ENCODE measurements at places on chromosomes 12 and 14.

- peak; percentile 45 for ATAC-seq
These were observed 678 bp downstream of the INF2 start for GRCh38 chr14:104689881-104690711.

- ATAC-seq, result no peak
These were observed 53.7 kb downstream of the MAP3K9 start for GRCh38 chr14:70755655-70756054.

DNA sequence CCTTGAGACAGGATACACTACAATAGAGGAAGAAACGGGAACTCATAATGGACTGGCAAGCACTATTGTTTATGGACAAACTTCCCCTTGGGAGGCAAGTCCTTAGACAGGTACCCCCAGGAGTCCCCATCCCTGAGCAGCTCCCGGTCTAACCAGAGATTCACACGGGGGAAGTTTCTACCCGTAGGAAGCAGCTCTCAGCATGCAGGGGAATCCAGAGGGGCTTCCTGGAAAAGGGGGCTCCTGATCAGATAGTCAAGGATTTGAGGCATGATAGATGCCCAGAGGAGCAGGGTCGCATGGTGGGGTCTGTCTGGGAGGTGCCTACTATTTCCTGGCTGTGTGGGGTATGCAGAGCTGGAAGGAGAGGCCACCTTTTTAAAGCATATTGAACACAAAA lies 282.4 kb upstream of the RTL1 start:
- ATAC-seq, result no peak

DNA sequence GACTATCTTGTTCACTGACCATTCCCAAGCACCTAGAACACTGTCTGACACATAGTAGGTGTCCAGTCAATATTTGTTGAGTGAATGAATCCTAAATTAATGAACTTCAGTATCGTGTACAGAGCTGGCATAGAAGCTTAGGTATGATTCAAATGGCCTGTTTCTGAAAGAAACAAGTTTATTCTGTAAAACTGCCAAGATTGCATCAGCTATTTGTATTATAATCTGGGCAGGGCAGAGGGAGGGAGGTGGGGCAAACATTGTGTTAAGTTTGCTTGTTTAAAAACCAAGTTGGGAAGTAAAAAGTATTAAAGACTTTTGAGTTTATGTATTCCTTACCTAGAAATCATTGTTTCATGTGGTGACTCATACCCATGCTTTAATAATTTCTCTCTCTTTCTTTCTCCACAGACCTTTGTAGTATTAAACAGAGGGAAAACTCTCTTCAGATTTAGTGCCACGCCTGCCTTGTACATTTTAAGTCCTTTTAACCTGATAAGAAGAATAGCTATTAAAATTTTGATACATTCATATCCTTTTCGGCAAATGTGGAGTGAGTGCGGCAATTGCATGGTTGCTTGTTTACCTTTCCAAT lies 92.8 kb downstream of the SCN8A start:
- ATAC-seq, result no peak

GRCh38 chr12:39032448-39032847 lies 127.1 kb upstream of the CPNE8 start:
- ATAC-seq, result no peak

DNA sequence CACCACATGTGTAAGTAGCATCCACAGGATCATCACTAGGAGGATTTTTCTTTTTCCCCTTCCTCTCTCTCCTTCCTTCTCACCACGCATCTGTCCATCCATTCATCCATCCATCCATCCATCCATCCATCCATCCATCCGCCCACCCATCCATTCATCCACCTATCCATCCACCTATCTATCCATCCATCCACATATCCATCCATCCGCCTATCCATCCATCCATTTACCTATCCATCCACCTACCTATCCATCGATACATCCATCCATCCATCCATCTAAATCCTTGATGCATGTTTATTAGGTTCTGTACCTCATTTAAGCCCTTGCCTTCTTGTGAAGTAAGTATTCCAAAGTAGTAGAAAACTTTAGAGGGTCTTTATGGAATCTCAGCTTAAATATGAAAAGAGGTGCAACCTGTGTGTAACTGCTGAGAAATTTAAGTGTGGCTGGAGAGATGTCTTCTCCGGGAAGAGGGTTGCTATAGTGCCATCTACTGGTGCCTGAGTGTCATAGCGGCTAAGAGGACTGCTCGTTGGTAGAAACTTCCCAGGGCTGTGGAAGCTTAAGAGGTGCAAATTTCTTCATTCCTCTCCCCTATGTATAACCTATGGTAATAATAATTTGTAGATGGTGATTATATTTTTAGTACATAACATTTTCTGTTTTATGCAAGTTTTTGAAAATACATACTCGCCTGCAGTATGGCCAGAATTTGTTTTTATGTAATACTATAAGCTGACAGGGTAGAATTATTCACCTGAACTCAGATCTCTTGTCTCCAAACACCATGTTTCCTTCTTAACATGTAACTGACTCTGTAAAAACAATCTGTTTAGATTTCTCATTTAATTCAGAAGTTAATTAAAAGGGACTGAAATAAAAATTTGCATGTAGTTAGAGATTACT lies 46.0 kb downstream of the MYO1H start:
- ATAC-seq, result no peak

DNA sequence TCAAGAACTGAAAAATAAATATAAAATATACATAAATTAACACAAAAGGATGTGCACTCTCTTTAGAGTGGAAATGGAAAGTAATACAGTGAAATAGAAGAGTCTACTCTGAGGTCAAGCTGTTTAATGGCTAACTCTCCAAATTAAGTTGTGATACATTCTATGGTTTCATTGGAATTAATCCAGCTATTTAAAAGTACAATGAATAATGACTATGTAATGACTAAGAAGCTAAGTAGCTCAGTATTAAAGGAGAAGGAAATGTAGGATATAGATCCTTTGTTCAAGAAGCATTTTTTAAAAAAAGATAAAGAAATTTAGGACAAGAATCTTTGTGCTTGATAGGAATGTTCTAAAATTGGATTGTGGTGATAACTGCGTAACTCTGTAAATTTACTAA lies 85.3 kb downstream of the LRP6 start:
- no peak for ATAC-seq

DNA sequence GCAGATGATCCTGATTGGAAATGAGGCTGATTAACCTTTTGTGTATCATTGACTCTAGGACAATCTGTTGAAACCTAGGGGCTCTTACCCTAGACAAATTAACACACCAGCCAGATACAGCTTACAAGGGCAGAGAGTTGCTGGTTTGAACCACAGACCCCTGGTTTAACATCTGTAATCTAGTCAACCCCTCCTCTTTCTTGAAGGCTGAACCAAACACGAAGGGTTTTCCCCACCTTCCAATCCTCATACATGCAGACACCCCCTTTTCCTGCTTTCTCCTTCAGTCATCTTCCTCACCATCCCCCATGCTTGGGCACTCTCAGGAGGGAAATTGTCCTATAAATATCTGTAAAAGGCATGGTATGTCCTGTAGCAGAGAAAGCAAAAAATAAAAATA lies 126.0 kb upstream of the HIF1A start:
- no peak for ATAC-seq

DNA sequence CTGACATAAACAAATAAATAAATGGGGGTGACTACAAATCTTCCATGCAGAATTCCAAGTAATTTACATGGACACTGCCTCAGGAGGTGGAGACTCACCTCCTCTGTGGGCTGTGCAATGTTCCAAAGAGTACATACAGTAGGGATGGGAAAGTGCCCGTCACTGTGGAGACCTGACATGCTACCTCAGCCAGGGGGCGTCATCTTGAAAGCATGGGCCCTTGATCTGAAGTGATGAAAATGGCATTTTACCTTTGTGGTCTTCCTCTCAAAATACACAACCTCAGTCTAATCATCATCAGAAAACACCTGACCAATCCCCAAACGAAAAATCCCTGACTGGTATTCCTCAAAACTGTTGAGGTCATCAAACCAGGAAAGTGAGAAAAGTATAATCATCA lies 48.4 kb downstream of the ANAPC7 start:
- ATAC-seq, result no peak

GRCh38 chr14:71193663-71194062 lies 286.4 kb downstream of the PCNX1 start:
- ATAC-seq, result no peak

- no peak for ATAC-seq
These were observed 506.4 kb downstream of the PRKD1 start for GRCh38 chr14:29421156-29421728.

GRCh38 chr14:33629792-33630191 lies 321.1 kb downstream of the EGLN3 start:
- no peak for ATAC-seq

DNA sequence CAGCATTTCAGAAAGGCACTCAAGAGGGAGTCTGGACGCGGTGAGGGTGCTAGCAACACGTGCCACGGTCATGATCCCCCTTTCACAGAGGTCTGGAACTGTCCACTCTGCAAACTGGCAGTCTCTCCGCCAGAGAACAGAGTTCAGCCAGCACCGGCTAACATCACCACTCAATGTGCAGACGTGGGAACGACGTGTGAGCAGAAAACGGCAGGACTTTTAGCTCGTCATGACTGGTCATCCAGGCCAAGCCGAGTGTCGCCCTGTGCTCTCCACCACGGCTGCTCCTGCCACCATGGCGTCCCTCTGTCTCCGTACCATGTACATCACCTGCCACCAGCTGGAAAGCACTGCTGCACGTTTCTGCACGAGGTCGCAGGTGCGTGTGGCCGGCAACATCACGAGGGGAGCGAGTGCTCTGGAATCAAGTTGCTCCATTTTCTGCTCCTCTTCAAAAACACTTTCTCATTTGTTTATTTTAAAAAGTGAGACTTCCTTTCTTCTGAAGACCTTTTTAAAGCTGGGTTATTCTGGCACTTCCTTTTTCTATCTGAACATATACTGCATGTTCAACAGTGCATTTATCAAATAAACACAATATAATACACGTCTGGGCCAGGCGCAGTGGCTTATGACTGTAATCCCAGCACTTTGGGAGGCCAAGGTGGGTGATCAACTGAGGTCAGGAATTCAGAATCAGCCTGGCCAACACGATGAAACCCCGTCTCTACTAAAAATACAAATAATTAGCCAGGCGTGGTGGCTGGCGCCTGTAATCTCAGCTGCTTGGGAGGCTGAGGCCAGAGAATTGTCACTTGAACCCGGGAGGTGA lies 28.0 kb downstream of the SLC15A4 start:
- ATAC-seq, result peak; percentile 59

GRCh38 chr12:125978286-125978685 lies 913.1 kb downstream of the AACS start:
- no peak for ATAC-seq

GRCh38 chr12:51829011-51829481 lies 19.5 kb downstream of the FIGNL2 start:
- ATAC-seq, result no peak

GRCh38 chr14:99267837-99268781 lies 3.9 kb downstream of the BCL11B start:
- ATAC-seq, result no peak

GRCh38 chr14:105442834-105443233 lies 23.2 kb downstream of the MTA1 start:
- no peak for ATAC-seq

GRCh38 chr12:19970821-19971220 lies 397.5 kb upstream of the PDE3A start:
- no peak for ATAC-seq

DNA sequence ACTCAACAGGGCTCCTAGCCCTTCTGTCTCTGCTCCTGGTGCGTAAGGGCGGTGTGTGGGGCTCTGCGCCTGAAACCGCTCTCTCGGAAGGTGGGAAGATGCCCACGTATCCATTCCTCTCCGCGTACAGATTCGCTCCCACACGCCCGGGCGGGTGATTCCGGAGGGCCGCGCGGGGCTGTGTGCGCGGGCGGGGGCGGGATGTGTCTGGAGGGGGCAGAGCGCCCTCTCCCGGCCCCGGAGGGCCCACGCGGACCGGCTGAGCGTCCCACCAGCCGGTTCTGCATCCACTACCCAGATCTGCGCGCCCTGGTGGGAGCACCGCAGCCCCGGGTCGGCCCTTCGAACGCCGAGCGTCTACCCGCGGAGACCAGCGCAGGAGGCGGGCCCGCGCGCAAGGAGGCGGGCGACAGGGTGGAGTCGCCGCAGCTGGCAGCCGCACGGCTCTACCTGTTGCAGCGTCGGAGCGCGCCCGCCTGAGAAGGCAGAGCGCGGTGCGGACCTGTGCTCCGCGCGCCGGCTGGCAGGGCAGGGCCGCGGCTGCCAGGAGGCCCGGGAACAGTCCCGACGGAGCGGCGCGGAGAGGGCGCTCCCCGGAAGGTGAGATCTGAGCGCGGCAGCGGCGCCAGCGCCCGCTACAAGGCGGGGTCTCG lies 1.4 kb upstream of the KCNK13 start:
- ATAC-seq, result peak; percentile 73

- peak; percentile 45 for ATAC-seq
These were observed 293.6 kb downstream of the AKAP6 start for GRCh38 chr14:32622742-32623141.

- no peak for ATAC-seq
These were observed 120.3 kb upstream of the SOX5 start for GRCh38 chr12:24069532-24070395.

GRCh38 chr12:48151103-48151771 lies 6.1 kb downstream of the ASB8 start:
- no peak for ATAC-seq

- ATAC-seq, result no peak
These were observed 35.8 kb downstream of the USP15 start for GRCh38 chr12:62296001-62296400.

GRCh38 chr14:43336351-43336750 lies 1170.7 kb downstream of the FSCB start:
- ATAC-seq, result no peak

- no peak for ATAC-seq
These were observed 114.7 kb downstream of the PRMT8 start for GRCh38 chr12:3605692-3606091.

GRCh38 chr12:51886021-51886710 lies 1.7 kb upstream of the ANKRD33 start:
- peak; percentile 71 for ATAC-seq

DNA sequence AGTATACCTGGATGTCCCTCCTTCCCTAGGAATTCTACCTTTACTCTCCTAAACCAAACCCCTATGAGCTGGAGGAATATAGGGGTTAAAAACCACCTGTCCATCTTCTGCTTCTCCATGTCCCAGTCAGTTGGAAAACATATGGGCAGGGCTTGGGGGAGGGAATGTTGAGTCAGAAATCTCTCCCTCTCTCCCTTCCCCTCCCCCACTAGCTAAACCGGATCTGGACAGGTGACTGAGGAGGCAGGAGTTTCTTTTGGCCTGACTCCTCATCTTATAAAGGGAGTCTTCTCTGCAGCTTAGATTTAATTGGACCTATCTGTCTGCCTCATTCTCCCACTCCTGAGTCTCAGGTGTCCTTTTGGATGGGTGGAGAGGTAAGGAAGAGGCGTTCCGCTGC lies 6.1 kb downstream of the ERBB3 start:
- no peak for ATAC-seq

DNA sequence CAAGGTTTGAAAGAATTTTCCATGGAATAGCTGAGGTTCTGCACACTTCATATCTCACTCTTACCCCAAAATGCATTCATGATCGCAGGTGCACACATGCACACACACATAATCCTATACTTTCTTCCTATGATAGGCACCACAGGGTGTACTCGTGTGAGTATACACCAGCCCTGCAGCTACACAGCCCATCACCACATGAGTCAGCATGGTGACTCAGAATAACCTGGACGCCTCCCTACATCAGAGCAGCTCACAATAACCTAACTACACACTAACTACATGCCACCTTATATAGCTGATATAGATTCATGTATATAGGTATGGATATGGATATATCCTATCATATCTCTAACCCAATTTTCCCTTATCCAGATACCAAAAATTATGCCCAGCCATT lies 850.2 kb upstream of the TMEM132C start:
- no peak for ATAC-seq

Measured in stimulated activated memory B cell treated with anti-CD40 and anti-IgM and Interleukin-4, amounts not matched to agents 10 μg/mL and 1 μg/mL and 100 μg/mL, for 72 hours (primary cell).